IMR-90 (cell line): ENCODE measurements at places on chromosomes 3 and 15. TPM values are rescaled to one million over a fixed set of nuclear protein-coding genes. Genes with fewer than 3 reads are reported as not detected.

The USP19 gene
- 22.5 and 24.7 TPM in 2 replicates for total RNA-seq

The NANOGP8 gene
- total RNA-seq, result not detected in 2 replicates

DNA sequence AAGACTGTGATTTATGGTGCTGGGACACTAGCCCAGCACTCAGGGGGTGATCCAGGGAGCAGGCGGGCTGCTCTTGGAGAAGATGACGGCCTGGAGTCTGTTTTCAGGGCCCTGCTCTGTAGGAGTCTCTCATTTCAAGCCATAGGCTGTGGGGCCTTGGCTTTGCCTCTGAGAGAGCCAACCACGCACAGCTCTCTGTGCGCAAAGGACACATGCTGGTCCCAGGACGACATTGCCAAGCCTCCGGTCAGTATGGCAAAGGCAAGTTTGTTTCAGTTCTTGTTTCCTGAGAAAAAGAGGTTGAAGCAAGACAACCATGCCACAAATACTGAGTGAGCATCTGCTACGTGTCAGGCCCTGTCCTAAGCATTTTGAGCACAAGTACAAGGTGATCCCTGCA lies 197.1 kb downstream of the EPHB1 start:
- no peak for DNase-seq

GRCh38 chr3:149227591-149228268 lies 6.1 kb upstream of the CP start:
- DNase-seq, result peak; percentile 51

GRCh38 chr3:4222574-4223175 lies 80.5 kb upstream of the SETMAR start:
- DNase-seq, result no peak

DNA sequence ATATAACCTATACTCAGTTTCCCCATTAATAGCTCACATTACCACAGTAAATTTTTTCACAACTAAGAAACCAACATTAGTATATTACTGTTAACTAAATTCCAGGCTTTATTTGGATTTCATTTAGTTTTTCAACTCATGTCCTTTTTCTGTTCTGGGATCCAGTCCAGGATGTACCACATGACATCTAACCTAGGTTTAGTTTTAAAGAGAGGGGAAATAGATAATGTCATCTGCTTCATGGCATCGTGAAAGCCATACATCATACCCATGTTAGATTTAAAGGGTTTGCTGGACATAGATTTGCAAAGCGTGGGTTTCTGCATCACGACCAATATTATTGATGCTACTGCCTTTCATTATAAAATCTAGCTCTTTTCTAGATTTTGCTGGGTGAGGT lies 33.2 kb upstream of the RPP14 start:
- DNase-seq, result peak; percentile 42

DNA sequence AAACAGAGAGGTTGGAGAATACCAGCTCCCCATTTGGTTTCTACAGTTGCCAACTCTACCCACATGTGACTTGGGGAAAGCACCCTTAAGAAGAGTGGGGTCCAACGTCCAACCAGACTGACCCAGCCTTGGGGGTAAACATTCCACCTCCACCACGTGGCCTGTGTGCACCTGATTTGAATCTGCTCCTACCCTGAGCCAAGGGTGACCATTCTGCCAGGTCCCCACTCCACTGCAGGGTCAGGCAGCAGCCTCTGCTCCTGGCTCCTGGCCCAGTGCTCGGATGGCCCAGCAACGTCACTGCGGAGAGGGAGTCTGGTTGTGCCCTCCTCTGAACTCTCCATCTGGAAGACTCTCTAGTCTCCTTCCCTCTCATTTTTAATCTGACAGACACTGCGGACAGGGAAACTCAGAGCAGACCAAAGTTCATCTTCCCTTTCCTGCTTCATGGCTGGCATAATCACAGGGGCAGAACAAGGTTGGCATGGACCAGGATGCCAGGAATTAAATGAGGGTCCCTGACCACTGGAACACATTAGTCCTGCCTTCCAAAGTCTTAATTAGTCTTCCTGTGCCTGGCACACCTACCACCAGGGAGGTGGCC lies 29.4 kb downstream of the FHIT start:
- no peak for DNase-seq
